ENCODE measurements at places on chromosomes 2 and 18.

DNA sequence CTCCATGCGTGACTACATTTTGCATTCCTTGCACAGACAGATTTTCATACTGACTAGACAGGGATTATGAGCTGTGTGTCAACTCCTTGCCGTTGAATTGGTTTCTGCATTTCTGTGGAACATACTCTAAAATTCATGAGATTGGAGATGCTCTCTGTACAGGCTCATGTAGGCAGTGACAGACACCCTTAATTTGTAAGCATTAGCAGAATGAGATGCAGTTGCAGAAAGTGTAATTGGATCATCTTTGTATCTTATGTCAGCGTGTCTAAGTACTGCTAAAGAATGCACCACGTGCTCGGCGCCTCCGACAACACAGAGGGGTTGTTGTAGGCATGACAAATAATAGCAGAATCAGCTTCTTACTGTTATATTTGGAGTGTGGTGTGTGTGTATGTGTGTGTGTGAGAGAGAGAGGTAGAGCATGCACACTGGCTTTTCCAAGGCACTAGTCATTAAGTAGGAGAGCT is 212.4 kb downstream of the CMPK2 start:
- DNase-seq: no peak

GRCh38 chr18:13555865-13556264 is 170.5 kb downstream of the FAM210A start:
- DNase-seq: no peak

DNA sequence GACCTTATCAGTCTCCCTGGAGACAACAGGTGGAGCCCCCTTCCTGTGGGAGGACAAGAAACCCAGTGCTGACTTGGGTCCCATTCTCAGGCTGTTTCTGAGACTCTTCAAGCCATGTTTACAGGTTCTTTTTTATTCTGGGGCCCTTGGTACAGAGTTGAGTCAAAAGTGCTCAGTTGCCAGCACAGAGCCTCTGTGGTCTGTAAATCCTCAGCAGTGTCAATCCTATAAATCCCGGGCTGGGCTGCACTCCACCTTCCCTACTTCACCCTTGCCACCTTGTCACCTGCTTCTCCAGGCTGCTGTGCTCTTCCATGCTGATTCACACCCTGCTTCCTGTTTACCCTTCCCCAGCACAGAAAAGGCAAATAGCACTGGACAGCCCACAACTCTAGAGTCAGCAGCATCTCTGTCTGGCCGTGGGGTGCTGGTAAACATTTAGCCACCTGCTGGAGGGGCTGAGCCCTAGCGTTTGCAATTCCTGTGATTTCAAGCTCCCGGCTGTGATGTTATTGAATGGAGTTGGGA is 74.7 kb downstream of the TNFRSF11A start:
- no peak for DNase-seq

- no peak for DNase-seq
These were observed 109.8 kb downstream of the UPP2 start for GRCh38 chr2:158211502-158211901.

DNA sequence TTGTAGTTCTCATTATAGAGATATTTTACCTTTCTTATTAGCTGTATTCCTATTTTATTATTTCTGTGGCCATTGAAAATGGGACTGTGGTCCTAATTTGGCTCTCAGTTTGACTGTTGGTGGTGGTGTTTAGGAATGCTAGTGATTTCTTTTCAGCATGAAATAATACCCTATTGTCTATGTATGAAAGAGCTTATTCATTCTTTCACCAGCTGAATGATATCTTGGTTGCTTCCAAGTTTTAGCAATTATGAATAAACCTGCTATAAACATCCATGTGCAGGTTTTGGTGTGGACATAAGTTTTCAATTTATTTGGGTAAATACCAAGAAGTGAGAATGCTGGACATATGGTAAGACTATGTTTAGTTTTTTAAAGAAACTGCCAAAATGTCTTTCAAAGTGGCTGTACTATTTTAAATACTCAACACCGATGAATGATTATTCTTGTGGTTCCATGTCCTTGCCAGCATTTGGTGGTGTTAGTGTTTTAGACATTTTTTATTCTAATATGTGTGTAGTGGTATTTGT is 501.6 kb upstream of the GYPC start:
- DNase-seq: no peak

DNA sequence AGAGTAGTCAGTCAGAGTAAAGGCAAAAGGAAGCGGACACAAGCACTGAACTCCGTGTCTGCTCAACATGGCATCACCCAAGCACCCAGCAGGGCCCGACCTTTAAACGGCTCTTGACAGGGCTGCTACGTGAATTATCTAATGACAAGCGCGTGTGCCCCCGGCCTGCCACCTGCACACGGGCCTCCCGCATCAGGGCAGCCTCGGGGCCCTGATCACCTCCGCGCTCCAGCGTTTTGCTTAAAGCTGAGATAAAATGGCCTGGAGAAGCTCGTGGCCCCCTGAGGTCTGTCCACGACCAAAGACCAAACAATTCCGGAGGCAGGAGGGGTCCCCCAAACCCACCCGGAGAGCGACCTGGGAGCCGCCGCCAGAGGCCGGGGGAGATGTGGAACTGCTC is 376 bp downstream of the NDUFA10 start:
- no peak for DNase-seq

DNA sequence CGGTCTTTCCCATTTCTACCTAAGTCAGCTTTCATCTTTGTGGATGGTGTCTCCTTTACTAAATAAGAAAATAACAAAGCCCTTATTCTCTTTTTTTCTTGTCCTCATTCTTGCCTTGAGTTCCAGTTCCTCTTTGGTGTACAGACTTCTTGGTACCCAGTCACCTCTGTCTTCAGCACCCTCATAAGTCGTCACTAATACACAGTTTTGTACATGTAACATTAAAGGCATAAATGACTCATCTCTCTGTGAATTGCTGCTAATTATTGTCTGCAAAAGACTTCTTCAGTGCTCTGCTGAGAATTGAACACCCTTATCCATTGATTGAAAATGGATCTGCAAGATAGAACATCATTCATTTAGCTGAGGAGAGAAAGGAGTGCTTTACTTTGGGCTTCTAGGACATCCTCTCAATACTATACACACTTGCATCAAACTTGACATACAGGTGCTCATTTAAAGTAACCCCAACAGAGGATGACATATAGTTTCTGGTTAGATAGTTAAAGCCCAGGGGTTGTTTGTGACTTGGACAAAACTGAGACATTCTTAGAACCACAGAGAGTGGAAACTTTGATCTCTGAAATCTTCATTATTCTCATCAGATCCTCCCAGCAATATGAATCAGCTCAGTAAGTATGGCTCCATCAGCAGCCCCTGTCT is 97.0 kb downstream of the XRCC5 start:
- no peak for DNase-seq

- DNase-seq: peak; percentile 6
These were observed 199.0 kb downstream of the LPIN1 start for GRCh38 chr2:11945139-11946126.

- no peak for DNase-seq
These were observed 25.9 kb downstream of the IL37 start for GRCh38 chr2:112936927-112937232.

- DNase-seq: no peak
These were observed 73.4 kb downstream of the ZFP36L2 start for GRCh38 chr2:43152741-43153647.

GRCh38 chr2:54510916-54511315 is 54.8 kb downstream of the SPTBN1 start:
- no peak for DNase-seq

- no peak for DNase-seq
These were observed 57.9 kb downstream of the GALNT14 start for GRCh38 chr2:31080361-31080760.

- DNase-seq: no peak
These were observed 621.3 kb downstream of the XIRP2 start for GRCh38 chr2:167509586-167509985.

DNA sequence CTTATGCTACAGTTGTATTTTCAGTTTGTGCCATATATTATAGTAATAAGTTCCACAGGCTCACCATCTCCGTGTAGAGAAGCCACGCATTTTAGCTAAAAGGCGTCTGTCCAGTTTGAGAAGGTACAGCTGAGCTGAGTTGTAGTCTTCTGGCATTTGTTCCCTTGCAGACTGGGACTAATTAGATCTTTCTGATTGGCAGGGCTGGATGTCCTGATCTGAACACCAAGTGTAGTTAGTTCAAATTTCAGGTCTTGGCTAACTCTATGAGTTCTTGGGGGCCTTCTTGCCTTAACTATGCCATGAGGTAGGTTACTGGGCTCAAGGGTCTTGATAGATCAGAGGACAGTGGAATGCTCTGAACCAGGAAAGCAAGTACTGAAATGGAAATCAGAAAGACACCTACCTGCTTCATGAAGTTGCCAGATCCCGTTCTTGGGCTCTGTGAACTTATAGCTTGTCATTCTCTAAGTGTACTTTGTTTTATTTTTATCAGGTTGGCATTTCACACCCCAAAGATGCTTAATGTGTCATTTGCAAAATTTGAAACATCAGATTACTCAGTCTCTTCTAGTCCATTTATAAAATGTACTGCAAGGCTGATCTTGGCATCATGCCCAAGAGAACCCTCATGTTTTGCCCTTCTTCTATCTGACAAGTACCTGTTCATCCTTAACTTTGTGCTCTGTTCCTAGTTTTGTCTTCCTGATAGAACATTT is 93.7 kb downstream of the PLCL1 start:
- no peak for DNase-seq

DNA sequence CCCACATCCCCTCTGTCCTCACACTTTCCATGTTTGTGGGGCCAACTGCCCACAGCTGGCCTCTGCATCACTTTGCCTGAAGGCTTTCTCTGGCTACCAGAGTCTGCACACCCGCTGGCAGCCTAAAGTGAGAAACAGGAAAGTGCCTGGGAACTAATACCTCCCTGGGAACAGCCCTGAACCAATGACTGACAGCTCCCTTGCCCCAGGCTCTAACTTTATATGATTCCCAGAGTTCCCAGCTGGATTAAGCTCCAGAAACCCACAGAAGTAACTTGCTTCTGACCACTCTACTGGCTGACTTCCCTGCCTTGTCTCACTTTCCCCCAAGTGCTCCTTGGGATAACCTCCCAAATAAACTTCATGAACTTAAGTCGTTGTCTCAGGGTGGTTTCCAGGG is 159.6 kb upstream of the LMAN1 start:
- DNase-seq: no peak

GRCh38 chr2:196431957-196432356 is 207.6 kb upstream of the CCDC150 start:
- no peak for DNase-seq

GRCh38 chr18:75529394-75529793 is 101.9 kb upstream of the SMIM21 start:
- no peak for DNase-seq

DNA sequence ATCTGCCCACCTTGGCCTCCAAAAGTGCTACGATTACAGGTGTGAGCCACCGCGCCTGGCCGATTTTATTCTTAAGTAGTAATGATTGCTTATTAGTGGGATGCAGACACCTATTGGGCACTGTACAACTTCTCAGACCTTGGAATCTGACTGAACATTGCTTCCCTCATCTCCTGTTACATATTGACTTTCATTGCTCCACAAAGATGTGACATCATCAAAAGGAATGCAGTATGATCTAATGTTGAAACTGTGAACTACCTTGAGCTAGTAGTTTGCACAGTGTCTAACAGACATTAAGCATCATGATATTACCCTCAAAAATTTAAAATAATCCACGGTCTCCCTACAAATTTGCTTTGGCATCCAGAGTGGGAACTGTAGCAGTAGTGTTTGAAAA is 109.8 kb upstream of the SIX2 start:
- no peak for DNase-seq

- peak; percentile 97 for DNase-seq
These were observed at the start of gene ZFP36L2 for GRCh38 chr2:43226558-43226954. TSS of gene ZFP36L2 (minus strand) at chr2:43226606. CDS start at chr2:43226315, 291 bp downstream.

DNA sequence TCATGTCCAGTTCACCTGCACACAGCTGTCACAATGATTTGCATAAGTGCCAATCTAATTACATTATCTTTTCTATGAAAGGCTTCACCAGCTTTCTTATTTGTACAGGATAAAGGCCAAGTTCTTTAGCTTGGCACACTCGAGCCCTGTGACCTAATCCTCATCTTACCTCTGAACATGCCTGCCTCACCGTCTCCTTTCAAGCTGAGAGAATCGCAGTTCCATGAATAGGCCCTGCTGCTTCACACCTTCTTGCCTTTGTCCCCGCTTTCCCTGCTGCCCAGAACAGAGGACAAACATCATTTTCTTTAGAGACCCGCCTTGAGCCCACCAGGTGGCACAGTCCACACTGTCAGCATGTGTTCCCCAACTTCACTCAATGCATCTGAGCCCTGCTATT is 1094.7 kb downstream of the BCL11A start:
- DNase-seq: no peak

GRCh38 chr2:165058476-165059265 is 103.3 kb upstream of the SLC38A11 start:
- no peak for DNase-seq

DNA sequence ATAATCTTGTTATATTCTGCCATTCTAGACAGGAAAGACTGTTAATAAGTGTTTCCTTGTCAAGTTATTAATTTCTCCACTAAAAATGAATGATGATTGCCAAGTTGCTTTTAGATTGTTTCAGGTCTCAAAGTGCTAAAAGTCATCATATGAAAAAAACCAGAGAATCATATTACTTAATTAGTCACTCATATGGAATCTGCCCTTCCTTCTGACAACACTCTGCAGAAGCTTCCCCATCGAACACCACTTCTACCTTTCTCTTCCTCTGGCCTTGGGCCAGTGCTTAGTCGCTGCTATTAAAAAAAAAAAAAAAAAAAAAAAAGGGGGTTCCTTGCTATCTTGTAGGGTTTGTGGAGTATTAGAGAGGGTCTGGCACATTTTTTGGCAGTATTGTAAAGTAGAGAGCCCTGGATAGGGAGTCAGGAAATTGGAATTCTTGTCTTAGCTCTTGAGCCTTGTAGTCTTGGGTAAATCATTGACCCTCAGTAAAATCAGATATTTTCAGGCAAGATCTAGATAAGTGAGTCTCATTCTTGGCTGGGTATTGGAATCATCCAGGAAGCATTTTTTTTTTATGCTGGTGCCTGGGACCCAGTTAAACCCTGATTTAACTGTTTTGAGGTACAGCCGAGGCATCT is 141.7 kb upstream of the CCDC68 start:
- DNase-seq: no peak
